ENCODE measurements at places on chromosomes 13 and 19.
A peak's percentile ranks its signal among the peaks of the same experiment; 100 is the strongest.

DNA sequence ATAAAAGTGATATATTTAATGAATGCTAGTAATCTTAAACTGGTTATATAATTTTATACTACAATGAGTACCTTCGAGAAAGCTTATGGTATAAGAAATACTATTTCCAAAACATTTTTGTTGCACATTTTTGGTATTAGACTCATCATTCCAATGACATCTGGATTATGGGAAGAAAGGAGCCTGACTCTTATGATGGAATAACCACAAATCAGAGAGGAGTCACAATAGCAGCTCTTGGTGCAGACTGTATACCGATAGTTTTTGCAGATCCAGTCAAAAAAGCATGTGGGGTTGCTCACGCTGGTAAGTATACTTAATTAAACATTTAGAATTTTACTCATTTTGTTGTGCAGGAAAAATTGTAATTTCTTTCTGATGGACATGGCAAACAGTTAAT lies 3.9 kb downstream of the LACC1 start:
- DNase-seq = no peak

GRCh38 chr13:102688306-102688973 lies 6.4 kb downstream of the METTL21C start:
- DNase-seq = no peak

DNA sequence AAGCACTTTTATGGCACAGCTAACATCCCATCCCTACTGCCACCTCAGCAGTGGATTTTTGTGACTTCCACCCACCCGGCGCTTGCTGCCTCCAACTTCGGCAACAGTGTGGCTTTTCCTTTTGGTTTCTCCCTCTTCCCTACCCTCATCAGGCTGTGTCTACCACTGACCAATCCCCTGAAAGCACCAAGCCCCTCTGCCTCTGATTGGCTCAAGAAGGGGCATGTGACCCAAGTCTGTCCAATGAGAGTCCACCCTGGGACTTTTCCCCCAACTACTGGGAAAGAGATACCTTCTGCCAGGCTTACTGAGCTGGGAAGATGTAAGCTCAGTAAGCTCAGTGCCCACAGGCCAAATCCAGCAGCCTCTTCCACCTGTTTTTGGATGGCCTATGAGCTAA lies 5.8 kb downstream of the SMIM7 start:
- peak; percentile 19 for DNase-seq

- no peak for DNase-seq
Measured at GRCh38 chr13:76745261-76746200, 140.7 kb downstream of the KCTD12 start.

- no peak for DNase-seq
Measured at GRCh38 chr13:30021611-30022010, 171.2 kb upstream of the UBL3 start.

- no peak for DNase-seq
Measured at GRCh38 chr13:32175307-32175706, 139.9 kb downstream of the ZAR1L start.

- DNase-seq = peak; percentile 53
Measured at GRCh38 chr19:49889687-49890348, 6.9 kb downstream of the IL4I1 start.
